ENCODE measurements at places on chromosomes 7 and 10. TPM values are rescaled to one million over a fixed set of nuclear protein-coding genes. Genes with fewer than 3 reads are reported as not detected.

The TEX47 gene
- not detected for total RNA-seq

The ORAI2 gene
- total RNA-seq, result 41.0 TPM

The BBS9 gene
- total RNA-seq, result 1.2 TPM

The ZNF107 gene
- 2.5 TPM for total RNA-seq

The RELN gene
- 0.02 TPM for total RNA-seq

The SLC26A3 gene
- total RNA-seq, result not detected

The LIPF gene
- total RNA-seq, result not detected

The PGAM1 gene
- total RNA-seq, result 1,071 TPM

The MYPN gene
- total RNA-seq, result 3.6 TPM

The NPY4R gene
- 0.07 TPM for total RNA-seq

The TMEM229A gene
- total RNA-seq, result not detected

The SFRP5 gene
- not detected for total RNA-seq

The KCND2 gene
- not detected for total RNA-seq

The TRA2A gene
- 49.6 TPM for total RNA-seq

The HSPA14 gene
- total RNA-seq, result 32.3 TPM

The SLC25A28 gene
- total RNA-seq, result 15.0 TPM

The BUD23 gene
- total RNA-seq, result 78.8 TPM

Measured in HT1080 (cell line).